Central memory CD4-positive, alpha-beta T cell (primary cell): ENCODE measurements at places on chromosomes 7 and 10.

DNA sequence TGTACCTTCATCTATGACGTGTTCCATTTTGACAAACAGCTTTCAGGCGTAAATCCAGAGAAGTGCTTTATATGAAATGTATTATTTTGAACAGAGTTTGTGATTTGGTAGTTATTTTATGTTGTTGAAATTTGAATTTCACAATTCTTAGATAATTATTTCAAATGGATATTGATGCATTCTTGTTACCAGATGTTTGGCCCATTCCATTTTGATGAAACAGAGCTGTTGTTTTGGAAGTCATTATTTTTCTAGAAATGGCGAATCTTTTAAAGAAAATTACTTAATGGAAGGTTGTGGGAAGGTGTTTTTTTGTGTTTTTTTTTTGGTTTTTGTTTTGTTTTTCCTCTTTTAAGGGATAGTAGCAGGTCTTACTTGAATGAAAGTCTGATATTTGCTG, 2.4 kb downstream of the OTUD1 start:
- DNase-seq, result no peak

GRCh38 chr10:13685885-13686284, 99.1 kb downstream of the PRPF18 start:
- no peak for DNase-seq

GRCh38 chr7:6705959-6706665, 635 bp downstream of the ZNF12 start:
- DNase-seq, result peak; percentile 17

- no peak for DNase-seq
Observed at GRCh38 chr7:135490783-135491182, 19.1 kb downstream of the CNOT4 start.

- no peak for DNase-seq
Observed at GRCh38 chr10:25938405-25938804, 4.4 kb downstream of the MYO3A start.

DNA sequence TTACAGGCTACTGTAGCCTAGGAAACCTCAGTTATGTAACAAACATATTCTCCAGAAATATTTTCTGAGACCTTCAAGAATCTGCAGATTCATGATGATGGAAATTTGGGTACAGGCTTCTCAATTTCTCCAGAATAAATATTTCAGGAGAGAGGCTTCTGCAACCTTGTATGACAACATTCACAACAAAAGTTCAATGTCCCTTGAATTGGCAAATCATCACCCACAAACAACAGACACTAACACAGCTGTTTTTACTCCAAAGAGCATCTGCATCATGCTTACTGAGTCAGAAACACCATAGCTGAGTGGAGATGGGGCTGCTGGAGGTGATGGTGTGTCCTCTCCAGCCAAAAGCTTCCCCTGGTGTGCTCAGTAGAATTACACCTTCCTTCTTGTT, 9.3 kb upstream of the COBL start:
- DNase-seq, result no peak

GRCh38 chr7:78953726-78954363, 499.6 kb downstream of the MAGI2 start:
- no peak for DNase-seq

DNA sequence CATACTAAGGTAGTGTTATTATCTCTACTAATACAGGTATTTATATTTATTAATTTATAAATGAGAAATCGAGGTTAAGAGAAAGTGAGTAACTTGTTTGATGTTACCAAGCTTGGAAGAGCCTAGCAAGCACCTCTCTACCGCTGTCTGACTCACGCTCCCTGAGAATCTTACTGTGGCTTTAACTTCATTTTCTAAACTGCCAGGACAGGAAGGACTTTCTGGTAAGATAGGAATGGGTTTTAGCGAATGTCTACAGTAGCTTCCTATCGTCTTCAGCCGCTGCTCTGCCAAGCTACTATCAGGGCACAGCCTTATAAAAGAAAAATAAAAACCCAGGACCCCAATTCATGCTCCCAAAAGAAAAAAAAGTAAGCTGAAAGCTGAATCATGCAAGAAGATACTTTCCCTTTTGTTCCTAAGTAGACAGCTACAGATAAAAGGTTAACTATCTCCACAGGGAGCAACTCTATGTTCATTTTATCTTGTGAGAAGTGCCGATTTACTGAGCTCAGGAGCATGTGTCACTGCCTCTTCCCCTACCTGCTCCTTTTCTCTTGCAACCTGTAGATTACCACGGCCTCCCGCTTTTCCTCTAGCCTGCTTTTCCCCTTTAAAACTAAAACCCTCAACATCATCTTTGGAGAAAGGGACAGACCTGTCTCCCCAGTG, 60.2 kb downstream of the THNSL1 start:
- DNase-seq, result no peak

GRCh38 chr10:80522756-80523363, 14.8 kb upstream of the SH2D4B start:
- DNase-seq, result no peak

- peak; percentile 15 for DNase-seq
Observed at GRCh38 chr10:71608819-71609768, 110.5 kb downstream of the C10orf105 start.

GRCh38 chr10:21087476-21087875, 190.4 kb upstream of the NEBL start:
- no peak for DNase-seq

DNA sequence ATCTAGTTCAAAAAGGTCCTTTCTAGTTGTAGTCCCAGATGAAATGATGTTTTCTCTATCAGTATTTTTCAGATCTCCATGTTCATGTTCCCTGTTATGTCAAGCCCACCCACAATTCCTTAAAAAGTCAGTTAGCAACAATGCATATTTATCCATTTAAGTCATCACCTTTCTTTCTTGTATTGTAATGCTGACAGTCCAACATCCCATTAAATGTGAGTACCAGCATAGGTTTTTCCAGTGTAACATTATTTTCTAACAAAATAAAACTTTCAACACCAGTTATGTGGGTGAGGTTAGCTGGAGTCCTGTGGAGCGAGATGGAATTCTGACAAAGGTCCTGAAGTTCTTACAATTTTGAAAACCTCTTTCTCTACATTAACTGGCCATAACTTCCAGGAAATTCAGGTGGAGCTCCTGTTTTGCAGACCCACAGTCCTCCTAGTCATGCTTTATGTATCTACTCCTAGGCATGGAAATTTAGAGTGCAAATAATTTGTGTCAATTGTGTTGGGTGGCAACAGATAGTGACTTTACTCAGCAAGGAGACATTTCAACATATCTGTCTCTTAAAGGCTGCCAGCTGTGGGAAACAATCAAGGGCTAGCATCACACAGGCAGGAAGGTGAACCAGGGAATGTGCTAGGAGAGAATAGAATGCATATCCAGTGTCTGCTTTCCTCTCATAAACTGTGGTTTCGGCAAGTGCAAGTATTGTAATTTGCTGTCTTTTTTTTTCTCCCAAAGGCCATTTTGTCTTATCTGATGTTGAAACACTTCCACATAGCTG, 162.6 kb downstream of the MTERF1 start:
- no peak for DNase-seq

DNA sequence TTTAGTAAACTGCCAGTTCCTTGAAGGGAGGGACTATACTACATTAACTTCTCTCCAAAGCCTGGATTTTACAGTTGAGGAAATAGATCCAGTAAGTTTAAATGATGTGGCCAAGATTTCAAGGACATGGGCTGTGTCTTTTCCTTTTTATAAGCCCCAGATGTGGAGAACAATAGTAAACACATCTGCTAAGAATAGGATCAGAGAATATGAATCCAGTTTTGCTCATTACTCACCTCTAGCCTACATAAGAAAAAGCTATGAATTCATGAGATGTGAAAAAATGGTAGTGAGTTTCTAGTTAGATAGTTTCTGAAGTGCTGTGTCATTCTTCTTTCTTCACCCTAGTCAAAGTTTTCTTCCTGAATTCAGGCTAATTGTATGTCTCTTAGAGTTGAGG, 38.6 kb downstream of the MAGI2 start:
- no peak for DNase-seq

DNA sequence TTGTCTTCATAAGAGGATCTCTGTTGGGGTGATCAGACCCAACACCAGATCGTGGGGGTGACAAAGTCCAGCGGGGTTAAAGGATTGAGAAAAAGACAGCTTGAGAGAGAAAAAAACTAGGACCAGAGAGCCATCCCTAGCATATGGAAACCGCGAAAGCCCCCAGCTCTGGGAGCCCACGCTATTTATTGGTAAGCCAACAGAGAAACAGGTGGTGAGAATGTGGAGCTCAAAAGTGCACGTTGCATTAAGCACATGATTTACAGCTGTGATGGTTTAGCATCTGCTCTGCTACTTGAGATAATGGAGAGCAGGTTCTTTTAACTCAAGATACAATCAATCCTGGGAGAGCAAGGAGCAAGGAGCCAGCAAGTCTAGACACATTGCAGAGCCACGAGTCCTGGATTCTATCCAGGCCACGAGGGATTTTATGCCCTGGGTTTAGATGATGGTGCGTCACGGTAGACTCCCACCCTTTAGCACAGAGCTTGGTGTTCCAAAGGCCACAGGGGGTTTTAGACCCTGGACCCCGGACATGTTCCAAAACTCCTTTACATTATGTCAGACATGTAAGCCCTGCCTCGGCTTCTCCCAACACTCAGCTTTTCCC, 755.2 kb upstream of the SORCS1 start:
- no peak for DNase-seq

DNA sequence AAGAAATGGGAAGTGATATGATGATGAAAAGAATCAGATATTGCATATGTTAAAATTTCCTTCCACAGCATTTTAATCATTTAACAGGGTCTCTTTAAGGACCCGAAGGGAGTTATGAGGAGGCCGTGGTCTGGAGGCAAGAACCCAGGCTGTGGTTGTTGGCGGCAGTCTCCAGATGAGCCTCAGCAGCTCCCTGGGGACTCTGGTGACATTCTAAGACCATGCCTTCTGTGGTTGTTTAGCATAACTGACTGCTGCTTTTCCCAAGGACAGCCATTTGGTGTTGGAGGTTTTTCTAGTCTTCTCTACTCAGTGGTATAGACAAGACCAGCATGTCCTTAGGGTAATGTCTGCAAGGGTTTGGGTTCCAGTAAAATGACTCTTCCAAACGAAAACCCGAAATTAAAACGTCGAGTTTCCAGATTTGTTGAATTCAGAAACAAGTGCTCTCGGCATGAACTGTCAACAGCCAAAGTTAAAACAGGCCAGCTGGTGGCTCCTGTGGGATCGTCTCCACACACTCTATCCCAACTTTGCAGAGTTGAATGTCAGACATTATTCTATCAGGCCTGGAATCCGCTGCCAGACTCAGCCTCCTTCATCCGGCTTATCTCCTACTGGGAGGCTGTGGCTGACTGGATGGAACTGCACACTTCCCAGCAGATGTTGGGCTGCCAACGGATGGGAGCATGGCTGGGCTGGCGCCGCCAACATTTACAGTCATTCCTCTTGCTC, 183.1 kb downstream of the TAX1BP1 start:
- DNase-seq, result no peak

DNA sequence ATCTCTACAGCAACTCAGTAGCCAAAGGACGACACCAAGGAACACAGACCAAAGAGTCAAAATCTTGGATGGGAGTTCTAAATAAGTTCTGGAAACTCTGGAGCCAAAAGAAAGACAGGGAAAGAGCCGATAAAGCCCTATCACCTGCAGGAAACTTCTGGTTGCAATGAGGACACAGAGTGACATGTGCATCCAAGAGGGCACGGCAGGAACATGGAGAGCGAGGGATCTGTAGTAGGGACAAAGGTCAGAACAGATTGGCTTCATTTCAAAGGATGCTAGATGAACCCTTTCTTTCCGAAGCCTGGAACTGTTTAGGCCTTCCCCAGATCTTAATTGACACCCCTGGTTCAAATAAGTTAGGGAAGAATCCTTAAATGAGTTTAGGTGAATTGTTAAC, 39.5 kb downstream of the CACNA2D1 start:
- DNase-seq, result no peak

DNA sequence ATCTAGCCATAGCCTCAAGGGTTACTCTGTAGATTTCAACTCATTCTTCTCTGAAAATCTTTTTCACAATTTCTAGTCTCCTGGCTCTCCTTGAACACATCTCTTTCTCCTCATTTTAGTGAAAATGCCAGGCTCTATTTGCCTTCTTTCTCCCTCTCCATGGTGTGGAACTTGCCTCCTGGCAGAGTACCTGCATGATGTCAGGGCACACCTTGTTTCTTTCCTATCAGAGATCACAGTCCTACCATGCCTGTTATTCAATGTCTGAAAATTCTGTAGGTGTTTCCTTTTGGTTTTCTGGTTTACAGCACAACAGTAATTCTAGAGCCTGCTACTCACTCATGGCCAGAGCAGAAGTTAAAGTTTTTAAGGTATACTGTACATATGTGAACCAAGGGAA, 237.8 kb downstream of the ADK start:
- no peak for DNase-seq

- no peak for DNase-seq
Observed at GRCh38 chr10:122075171-122075570, 86.2 kb downstream of the TACC2 start.

GRCh38 chr7:36207451-36208291, 54.6 kb downstream of the EEPD1 start:
- DNase-seq, result peak; percentile 55

DNA sequence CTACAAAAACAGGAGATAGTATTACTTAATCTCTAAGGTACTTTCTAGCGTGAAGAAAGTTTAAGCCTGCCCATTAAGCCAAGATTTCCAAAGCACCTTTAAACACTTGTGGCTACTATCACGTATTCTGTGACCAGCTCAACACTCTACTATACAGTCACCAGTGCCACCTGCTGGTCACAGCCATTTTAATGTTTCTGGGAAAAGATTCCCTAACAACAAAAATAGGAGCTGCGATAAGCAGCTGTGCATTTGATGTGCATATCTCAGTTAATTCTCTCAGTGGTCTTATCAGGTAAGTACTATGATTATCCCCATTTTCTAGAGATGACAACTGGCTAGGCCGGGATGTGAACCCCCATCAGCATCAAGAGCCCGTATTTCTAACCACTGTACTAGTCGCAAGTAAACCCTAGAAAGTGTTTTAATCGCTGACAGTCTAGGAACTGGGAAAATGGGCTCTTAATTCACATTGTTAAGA, 860 bp downstream of the SEC31B start:
- DNase-seq, result peak; percentile 52

- no peak for DNase-seq
Observed at GRCh38 chr10:72796042-72796441, 97.5 kb upstream of the OIT3 start.

DNA sequence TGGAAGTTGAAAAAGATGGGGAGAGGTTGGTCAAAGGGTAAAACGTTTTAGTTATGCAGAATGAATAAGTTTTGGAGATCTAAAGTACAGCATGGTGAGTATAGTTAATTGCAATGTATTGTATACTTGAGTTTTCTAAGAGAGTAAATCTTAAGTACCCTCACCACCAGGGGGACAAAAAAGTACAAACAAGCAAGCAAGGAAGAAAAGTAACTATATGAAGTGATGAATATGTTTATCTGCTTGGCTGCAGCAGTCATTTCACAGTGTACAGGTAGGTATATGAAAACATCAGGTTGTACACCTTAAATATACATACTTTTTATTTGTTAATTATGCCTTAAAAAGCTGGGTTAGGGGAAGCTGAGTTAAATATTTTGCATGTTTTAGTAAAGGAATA, 157.3 kb downstream of the PCLO start:
- no peak for DNase-seq

DNA sequence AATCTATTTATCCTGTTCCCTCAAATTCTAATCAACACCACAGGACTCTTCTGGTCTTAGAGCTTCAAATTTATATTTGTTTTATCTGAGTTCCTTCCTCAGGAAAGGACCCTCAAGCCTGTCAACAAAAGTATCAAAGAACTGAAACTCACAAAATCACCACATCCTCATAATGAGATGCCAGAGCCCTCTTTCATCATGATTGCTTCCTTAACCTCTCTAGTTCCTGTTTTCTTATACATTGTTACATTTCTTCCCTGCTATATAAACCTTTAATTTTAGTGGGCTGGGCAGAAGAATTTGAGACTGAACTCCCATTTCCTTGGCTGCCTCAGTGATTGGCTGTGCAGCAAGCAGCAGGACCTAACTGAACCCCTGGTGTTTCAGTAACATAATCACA, 189.7 kb downstream of the ZNF248 start:
- DNase-seq, result no peak
